Neural crest cell (in vitro differentiated cells): ENCODE measurements at places on chromosomes 11 and 22. TPM values are rescaled to one million over a fixed set of nuclear protein-coding genes. Genes with fewer than 3 reads are reported as not detected.

DNA sequence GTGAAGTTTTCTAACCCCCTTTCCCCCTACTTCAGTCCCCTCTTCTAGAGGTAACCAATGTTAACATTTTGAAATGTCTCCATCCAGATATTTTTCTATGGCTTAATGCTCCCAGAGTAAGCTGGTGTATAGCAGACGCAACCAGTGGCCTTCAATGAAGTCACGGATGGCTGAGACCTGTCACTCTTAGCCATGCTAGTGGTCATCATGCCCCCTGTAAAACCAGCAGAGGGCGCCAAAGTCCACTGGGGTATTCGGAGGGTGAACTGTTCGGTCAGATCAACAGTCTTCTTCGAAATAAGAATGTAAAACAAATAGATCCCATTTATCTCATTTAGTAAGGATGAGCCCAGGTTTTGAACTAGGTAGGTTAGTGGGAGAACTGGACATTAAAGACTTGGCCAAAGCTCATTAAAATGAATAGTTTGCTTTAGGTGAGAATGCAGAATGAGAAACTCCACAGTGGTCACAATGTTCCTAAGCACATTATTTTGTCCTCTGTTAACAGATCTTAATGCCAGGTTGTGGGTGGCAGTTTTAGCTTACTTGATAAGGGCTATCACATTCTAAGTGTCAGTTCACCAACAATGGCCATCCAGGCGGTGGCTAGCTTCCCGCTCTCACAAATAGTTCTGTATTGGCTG is 8.6 kb upstream of the MMP8 start:
- DNase-seq = peak; percentile 40

- no peak for DNase-seq
These were observed 30.8 kb upstream of the EXPH5 start for GRCh38 chr11:108624196-108624925.

DNA sequence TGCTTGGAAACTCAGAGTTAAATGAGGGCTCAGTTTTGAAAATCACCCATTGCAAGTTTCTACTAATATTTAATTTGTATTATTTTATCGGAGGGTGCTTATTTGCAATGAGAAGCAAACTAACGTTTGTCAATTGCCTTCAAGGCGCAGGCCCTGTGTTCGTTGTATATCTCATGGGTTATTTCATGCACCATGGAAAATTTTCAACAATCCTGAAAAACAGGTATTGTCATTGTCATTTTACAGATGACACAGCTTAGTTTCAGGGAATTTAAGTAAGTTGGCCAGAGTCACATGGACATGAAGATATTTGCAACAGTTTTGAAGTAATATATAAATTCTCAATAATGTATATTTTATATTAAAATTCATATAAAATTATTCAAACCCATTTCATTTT is 157.7 kb upstream of the MTMR2 start:
- DNase-seq = no peak

GRCh38 chr22:28798810-28799605 is 1.4 kb downstream of the XBP1 start:
- DNase-seq = no peak

DNA sequence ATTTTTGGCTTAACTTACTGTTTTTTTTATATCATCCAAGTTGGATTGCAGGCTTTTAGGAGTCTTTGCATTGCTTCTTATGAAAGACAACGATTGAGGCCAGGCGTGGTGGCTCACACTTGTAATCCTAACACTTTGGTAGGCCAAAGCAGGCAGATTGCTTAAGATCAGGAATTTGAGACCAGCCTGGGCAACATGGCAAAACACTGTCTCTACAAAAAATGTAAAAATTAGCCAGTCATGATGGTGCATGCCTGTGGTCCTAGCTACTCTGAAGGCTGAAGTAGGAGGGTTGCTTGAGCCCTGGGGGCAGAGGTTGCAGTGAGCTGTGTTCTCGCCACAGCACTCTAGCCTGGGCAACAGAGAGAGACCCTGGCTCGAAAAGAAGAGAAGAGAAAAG is 56.6 kb downstream of the BID start:
- DNase-seq = no peak

DNA sequence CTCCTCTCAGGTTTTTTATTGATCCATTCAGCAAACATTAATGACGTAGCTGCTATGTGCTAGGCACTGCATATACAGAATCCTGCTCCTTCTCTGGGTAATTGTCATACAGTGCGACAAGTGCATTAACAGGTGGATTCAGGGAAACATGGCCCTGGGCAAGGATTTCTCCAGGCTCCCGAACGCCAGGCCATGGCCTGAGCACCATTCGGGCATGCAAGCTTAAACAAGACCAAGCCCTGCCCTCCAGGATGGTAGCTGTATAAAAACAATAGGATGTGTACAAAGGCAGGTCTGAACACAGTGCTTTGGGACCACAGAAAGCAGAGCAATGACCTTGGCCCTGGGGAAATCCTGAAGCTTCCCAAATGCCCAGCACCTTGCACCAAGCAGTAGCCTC is 9.1 kb upstream of the SYT7 start:
- no peak for DNase-seq

GRCh38 chr11:22491555-22492225 is 133.9 kb downstream of the FANCF start:
- DNase-seq = no peak

DNA sequence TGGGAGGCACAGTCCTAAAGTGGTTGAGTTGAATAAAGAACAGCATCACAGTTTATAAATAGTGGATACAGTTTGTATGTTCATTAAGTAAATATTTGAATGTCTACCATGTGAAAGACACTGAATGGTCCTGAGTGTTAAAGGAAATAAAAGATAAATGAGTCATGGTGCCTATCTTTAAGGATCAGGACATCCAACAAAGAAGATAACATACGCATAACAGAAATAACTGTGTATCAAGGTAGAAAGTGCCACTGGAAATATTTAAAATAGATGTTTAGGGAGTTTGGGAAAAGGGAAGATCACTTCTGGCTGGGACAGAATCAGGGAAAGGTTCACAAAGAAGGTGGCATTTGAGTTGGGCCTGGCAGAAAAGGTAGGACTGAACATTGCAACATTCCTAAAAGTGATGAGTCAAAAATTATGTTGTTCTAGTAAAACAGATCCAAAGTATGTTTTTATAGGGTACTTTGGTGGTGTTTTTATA is 41.5 kb downstream of the CSTPP1 start:
- DNase-seq = no peak

DNA sequence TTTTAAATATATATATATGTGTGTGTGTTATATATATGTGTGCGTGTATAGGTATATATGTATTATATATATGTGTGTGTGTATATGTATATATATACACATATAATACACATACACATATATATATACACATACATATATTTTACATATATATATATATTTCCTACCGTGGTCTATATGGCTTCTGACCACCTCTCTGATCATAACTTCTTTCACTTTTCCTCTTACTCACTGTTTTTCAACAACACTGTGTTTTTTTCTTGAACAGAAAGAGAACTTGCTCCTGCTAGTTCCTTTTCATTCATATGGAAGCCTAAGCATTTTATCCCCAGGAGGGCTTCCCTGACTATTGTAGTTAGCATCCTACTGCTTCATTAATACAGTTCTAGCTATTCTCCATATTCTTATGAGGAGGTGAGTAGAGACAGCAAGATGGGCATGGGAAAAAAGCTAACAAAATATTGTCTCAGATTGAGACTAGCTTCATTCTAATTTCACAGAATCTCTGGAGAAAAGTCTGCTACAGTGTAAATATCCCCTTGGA is 38.5 kb upstream of the CTSC start:
- DNase-seq = no peak

- DNase-seq = no peak
These were observed 17.1 kb upstream of the SYTL2 start for GRCh38 chr11:85827748-85828639.

DNA sequence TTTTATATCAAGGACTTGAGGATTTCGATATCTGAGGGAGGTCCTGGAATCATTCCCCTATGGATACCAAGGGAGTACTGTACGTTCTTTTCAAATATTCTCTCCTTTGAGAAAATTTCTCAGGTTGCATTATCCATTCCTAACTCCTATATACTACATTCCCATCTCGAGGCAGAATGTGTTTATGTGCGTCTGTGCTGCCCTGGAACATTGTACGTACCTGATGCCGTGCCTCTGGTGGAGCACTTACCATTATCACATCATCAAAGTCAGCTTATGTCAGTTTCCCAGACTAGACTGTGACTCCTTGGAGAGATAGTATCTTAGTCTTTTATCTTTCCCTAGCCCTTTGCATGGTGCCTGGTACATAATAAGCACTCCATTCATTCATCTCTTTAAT is 21.7 kb downstream of the UBASH3B start:
- DNase-seq = no peak

DNA sequence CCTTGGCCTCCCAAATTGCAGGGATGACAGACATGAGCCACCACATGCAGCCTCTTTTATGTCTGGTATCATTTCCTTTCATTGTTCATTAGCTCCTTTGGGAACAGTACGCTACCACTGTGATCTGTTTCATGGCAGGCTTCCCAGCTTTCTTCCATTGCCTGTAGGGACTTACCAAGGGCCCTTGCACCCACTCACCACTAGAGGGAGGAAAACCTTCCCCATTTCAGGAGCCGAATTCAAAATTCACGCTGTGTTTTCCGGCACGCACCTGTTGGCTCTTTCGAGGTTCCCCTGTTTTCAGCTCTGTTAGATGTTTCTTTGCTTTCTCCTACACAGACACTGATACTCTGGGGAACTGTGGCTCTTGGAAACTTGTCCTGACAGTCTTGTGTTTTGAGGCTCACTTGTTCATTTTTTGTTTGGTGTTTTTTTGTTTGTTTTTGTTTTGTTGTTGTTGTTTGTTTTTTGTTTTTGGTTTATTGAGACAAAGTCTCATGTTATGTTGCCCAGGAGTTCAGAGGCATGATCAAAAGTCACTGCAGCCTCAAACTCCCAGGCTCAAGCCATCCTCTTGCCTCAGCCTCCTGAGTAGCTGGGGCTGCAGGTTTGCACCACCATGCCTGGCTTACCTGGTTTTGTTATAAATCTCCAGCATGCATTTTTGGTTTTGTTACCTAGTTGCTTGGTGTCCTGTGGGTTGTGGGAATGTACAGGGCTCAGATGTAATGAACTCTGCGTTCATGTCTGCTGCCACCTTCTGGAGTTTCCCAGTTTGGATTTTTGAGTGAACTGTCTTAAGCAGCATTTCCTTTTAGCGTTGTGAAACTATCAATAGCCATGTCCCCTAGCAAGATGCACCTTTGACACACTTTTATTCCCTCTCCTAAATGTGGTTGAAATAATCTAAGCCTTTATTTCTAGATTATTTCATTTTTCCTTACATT is 2.3 kb downstream of the KRTAP5-11 start:
- peak; percentile 37 for DNase-seq

- peak; percentile 99 for DNase-seq
These were observed 1.0 kb upstream of the PPP6R2 start for GRCh38 chr22:50341977-50342650.

GRCh38 chr11:119506436-119506835 is 83.5 kb upstream of the THY1 start:
- DNase-seq = no peak

DNA sequence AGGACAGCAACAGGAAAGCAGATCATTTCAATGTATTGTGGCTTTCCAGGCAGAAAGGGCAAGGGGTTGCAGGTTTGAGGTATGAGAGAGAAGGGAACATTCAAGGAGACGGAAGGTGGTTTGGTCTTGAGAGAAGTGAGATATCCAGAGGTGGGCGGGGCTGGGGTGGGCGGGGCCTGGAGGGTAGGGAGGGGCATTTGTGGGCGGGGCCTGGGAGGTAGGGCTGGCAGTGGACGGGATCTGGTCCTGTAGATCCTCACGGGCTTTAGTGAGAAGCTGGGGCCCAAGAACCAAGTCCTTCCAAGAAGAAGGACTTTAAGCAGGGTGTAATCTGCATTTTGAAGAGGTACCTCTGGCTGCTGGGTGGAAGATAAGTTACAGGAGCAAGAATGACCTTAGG is 199.2 kb downstream of the MN1 start:
- no peak for DNase-seq

GRCh38 chr22:26734339-26735018 is 77.1 kb downstream of the MIAT start:
- no peak for DNase-seq

DNA sequence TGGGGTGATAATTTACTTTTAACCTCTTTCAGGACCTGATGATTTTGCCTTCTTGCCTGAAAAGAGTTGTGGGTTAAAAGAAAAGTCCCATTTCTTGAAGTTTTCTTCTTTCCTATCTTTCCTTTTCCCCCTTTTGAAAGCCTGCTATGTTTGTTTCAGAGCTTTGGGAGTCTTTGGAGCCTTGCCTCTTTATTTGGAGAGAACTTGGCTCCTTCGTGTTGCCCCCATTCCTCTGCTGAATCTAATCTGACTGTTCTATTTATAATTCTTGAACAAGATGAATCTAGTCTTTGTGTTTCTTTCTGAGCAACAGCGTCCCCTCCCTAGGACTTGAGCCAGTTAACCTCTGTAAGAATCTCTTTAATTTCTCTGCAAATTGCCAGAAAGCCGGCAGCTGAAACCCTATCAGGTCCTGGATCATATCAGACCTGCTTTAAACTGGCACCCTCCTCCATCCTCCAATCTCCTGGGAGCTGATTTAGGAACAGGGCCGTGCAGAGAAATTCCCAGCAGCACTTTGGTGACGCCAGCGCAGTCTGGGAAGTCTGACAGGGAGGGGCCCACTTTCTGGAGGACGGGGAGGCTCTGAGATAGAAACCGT is 289.1 kb upstream of the SORL1-AS1 start:
- no peak for DNase-seq

GRCh38 chr11:125572916-125573315 is 3.6 kb downstream of the EI24 start:
- DNase-seq = no peak

- DNase-seq = no peak
These were observed 215.5 kb downstream of the TTC28 start for GRCh38 chr22:28464127-28464526.

DNA sequence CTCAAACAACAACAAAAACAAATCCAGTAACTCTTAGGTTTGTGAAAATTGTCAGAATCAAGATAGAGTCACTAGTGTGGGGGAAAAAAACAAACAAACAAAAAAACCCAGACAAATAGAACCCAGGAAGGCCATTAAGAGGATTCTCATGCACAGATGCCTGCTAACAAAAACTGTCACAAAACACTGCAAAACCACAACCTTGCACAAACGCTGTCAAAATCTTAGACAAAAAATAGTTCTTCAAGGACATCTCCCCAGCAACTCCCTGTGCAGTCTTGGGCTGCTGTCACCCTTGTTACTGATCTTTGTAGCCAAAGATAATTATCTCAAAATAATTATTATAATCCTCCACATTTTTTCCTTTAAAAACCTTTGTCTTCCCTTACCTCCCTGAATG is 4.6 kb upstream of the ZBED5 start:
- no peak for DNase-seq

The LARGE2 gene
- 0.48 TPM in 1 of 2 replicates, not detected in the other for total RNA-seq

The NXPE4 gene
- total RNA-seq = not detected in 2 replicates

The PDGFB gene
- 0.16 and 0.80 TPM in 2 replicates for total RNA-seq

The BBS1 gene
- 54.7 and 56.1 TPM in 2 replicates for total RNA-seq
